ENCODE measurements at places on chromosomes 1 and 21. TPM values are rescaled to one million over a fixed set of nuclear protein-coding genes. Genes with fewer than 3 reads are reported as not detected.

DNA sequence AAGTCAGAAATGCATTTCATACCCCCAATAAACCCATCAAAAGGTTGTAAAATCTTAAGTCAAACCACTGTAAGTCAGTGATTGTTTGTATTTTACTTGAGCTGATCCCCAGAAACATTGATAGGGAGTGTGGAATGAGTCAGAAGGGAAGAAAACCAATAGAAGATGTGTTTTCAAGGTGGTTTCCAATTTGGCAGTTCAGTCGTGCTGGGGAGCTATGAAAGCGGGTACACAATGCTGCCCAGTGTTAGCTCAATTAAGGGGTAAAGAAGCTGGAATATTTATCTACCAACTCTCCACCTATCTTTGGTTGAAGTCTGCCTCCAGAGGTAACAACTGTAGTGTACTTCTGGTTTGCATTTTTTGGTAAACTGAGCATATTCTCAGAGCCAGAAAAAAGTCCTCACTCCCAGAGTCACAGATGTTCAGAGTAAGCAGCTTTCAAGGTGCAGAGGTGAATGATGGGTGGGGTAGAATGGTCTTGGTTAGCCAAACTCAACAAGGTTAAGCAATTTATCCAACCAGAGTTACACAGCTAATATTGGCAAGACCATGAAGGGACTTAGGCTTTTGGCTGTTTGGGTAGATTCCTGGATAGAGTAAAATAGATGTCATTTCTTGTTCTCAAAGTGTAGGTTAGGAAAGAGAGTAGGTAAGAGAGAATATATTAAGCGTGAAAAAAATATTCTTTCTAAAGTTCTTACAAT, 202.9 kb upstream of the ADGRL2 start:
- no peak for DNase-seq

- no peak for DNase-seq
Measured at GRCh38 chr1:165949335-165950130, 122.1 kb downstream of the UCK2 start.

DNA sequence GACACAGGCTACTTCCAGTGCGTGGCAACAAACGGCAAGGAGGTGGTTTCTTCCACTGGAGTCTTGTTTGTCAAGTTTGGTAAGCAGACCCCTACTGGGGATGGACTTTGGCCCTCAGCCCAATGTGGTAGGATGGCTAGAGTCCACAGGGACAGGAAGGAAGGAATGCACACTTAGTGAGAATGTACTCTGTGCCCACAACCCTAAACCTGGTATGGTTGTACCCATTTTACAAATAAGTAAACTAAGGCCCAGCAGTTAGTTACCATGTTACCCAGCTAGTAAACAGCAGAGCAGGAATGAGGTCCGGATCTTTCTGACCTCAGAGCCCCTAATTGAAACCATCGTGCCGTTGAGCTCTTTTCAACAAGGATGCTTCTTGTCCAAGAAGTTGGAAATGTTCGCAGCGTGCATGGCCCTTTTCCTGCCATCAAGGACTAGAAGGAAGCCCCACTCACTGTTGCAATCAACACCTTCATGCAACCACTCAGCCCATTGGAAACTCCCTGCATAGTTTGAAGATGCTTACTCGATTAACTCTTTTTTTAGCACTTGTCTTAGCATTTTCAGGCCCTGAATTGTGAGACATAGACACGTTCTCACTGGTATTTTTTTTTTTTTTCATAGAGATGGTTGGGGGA, 153.4 kb upstream of the UBE2U start:
- no peak for DNase-seq

- DNase-seq: no peak
Measured at GRCh38 chr1:19308509-19308907, 3.4 kb downstream of the AKR7A2 start.

DNA sequence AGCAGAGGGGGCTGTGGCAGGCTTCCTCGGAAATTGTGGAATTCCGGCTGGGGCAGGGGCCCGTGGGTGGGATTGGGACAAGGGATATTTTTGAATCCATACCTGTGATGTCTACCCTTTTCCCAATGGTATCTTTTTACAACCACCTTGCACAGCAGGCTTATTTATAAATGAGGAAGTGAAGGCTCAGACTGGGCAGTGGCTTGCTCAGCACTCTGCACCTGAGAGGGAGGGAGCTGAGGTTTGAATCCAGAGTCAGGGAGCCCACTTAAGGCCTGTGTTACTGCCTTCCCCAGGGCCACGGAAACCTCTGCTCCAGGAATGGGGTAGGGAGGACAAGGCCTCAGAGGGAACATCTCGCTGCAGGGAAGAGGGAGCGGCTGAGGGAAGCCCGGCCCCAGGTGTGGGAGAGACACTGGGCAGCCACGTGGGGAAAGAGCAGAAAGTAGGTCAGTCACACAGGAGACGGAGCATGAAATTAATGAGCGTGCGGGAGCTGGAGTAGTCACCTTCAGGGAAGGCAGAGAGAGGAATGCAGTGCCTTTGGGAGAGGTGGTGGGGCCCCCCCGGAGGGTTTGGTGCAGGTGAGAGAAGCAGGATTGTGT, 35.4 kb upstream of the SCMH1 start:
- DNase-seq: no peak

DNA sequence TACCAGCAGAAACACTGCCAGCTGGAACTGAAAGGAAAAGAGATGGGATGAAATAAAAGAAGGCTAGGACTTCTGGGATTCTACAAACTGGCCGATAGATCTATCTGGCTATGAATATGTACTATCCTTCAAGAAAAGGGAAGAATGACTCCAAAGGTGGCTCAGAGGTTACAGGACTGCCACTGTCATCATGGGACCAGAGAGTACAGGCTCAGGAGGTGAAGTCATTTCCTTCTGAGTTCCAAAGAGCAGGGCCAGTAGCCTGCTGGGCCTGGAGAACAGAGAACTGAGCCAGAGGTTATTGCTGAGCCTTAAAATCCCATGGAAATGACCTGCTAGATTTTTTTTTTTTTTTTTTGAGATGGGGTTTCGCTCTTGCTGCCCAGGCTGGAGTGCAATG, 27.6 kb downstream of the ZNF496 start:
- no peak for DNase-seq

GRCh38 chr1:172602706-172603105, 56.2 kb upstream of the FASLG start:
- no peak for DNase-seq

GRCh38 chr1:213929398-213929797, 58.4 kb upstream of the PROX1 start:
- no peak for DNase-seq

- no peak for DNase-seq
Measured at GRCh38 chr1:64581135-64581842, 111.4 kb downstream of the CACHD1 start.

- DNase-seq: no peak
Measured at GRCh38 chr1:27967106-27967883, 7.5 kb downstream of the XKR8 start.

- no peak for DNase-seq
Measured at GRCh38 chr1:80047791-80048190, 1041.3 kb upstream of the ADGRL4 start.

- DNase-seq: no peak
Measured at GRCh38 chr1:47178654-47179016, 11.2 kb downstream of the PDZK1IP1 start.

DNA sequence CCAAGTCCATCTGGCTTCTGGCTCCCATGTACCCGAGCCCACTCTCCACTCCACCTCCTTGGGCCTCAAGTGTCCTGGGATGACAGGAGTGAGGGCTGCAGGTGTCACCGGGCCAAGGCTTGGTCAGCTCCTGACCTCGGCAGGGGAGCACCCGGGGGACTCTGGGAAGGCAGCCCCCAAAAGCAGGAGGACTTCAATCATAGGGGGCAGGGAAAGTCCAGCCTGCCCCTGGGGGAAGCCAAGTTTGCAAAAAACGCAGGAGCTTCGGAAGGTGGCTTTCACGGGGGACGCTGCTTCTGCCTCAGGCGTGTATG, 56.8 kb downstream of the KCNAB2 start:
- no peak for DNase-seq

GRCh38 chr1:152473887-152474537, 36.6 kb upstream of the LCE5A start:
- DNase-seq: no peak

- DNase-seq: peak; percentile 77
Measured at GRCh38 chr21:34889676-34890469, 159.2 kb downstream of the RUNX1 start.

DNA sequence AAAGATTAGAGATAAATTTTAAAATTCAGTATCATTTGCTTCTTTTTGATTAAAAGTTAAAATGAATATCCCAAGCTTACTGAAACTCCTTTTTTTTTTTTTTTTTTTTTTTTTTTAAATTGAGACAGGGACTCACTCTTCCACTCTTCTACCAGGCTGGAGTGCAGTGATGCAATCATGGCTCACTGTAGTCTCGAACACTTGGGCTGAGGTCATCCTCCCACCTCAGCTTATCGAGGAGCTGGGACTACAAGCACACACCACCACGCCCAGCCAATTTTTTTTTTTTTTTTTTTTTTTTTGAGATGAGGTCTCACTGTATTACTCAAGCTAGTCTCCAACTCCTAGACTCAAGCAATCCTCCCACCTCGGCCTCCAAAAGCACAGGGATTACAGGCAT, 92.1 kb upstream of the RGS18 start:
- no peak for DNase-seq

- DNase-seq: no peak
Measured at GRCh38 chr21:32770871-32771523, 558 bp downstream of the PAXBP1 start.

DNA sequence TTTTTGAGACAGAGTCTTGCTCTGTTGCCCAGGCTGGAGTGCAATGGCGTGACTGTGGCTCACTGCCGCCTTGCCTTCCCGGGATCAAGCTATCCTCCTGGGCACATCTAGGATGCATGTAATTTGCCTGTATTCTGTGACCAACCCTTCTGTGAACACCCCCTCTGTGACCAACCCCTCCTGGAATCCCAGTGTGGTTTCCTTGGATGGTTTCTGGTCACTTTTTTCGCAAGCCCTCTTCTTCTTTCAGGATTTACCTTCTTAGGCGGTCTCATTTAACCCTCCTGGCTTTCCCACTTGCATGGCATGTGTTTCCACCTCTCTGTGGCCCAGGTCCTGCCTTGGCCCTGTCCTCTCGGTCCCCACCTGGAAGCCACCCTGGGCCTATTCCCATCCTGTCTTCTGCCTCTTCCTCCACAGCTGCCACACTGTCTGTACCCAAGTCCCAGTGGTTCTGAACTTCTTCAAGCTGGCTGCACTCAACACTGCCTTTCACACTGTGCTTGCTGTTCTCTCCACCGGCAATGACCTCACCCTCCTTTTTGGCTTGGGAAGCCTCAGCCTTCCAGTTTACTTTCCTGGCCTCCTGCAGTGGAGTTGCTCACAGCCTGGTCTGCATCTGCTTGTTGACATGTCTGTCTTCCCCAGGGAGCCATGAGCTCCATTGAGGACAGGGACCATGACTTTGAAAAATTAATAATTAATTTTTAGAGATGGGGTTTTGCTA, 57.0 kb downstream of the DISC1 start:
- no peak for DNase-seq

DNA sequence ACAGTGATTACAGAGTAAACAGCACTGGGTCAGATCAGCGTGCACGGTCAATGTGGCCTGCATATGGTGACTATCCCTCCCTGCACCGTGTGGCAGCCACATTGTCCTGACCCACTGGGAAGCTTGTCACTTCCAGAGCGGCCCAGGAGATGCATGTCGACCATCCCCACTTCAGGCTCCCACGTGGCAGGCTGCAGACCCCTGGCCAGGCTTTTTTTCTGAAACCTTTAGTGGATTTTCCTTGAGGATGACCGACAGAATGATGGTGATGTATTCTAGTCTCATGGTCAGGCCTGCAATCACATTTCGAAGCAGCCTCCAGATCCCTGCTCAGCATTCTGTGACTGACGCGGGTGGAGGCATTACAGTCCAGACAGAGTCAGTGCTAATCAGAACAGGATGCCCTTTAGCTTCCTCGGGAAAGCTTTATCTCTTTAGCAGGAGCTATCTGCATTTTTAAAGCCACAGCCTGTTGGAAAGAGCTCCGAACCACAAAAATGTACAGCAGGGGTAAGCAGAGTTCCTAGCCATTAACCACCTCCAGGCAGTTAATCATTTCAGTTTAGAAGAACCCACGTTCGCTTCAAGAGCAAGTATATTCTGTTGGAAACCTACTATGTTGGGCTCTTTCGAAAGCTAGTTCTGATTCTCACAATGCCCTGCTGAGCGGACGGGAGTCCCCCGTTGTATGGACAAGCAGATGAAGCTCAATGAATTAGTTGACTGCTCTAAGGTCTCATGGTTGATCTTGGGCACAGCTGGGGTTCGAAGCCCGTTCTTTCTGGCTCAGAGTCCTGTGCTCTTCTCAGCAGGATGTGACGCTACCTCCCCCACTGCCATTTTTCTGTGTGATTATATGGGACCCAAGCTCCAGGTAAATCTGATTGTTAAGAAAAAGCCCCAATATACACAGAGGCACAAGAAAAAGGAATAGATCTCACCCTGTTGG, 56.5 kb downstream of the IRF2BP2 start:
- no peak for DNase-seq

- DNase-seq: no peak
Measured at GRCh38 chr21:27769763-27770162, 802.9 kb upstream of the ADAMTS5 start.

GRCh38 chr1:60762911-60763310, 319.4 kb upstream of the NFIA start:
- DNase-seq: no peak

GRCh38 chr1:68229650-68230483, 2.5 kb downstream of the WLS start:
- no peak for DNase-seq

GRCh38 chr1:46603858-46604549, at the start of gene MKNK1:
Gene MKNK1 (minus strand): TSS chr1:46604268. CDS start chr1:46583327, 20,941 bp downstream.
- peak; percentile 98 for DNase-seq

- DNase-seq: no peak
Measured at GRCh38 chr1:3586986-3587759, 24.1 kb downstream of the MEGF6 start.

DNA sequence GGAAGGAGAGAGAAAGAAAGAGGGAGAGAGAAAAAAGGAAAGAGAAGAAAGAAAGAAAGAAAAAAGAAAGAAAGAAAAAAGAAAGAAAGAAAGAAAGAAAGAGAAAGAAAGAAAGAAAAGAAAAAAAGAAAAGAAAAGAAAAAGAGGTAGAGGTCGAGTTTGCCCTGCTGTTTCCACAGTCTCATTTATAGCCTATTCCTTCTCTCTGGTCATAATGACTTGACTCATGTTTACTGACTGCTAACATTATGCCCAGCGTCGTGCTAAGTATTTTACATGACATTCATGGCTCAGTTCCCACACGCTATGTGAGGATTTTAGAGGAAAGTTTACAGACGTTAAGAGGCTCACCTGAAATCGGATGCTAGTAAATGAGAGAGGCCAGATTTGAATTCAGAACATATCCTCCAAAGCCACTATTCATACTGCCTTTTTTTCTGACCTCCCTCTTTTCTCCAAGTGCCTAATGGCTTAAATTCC, 263.0 kb downstream of the TNR start:
- no peak for DNase-seq

- DNase-seq: peak; percentile 69
Measured at GRCh38 chr1:117534995-117535467, 70.8 kb upstream of the TENT5C start.

- no peak for DNase-seq
Measured at GRCh38 chr1:182174513-182174855, 113.0 kb upstream of the ZNF648 start.

Gene TNFRSF18
- polyA plus RNA-seq: 56.4 TPM

Gene IQGAP3
- polyA plus RNA-seq: not detected

Gene CYP4A22
- not detected for polyA plus RNA-seq

Gene TMEM240
- polyA plus RNA-seq: not detected

Gene CD1B
- 0.62 TPM for polyA plus RNA-seq

Gene TMIGD3
- not detected for polyA plus RNA-seq

Gene CASQ2
- not detected for polyA plus RNA-seq

Gene NHLH1
- polyA plus RNA-seq: not detected

Gene CBR3
- 1.5 TPM for polyA plus RNA-seq

Gene PDC
- not detected for polyA plus RNA-seq

Gene RAP1GAP
- polyA plus RNA-seq: not detected

Gene EPS8L3
- polyA plus RNA-seq: 0.09 TPM

Measured in immature natural killer cell (primary cell).